Activated naive CD4-positive, alpha-beta T cell treated with anti-CD3 and anti-CD28 coated beads, Interleukin-2, amount 50 U/mL, for 16 hours (primary cell): ENCODE measurements at places on chromosomes 13 and 19.

GRCh38 chr19:48588670-48589401 lies 17.7 kb upstream of the SPACA4 start:
- peak; percentile 85 for DNase-seq

- no peak for DNase-seq
Measured at GRCh38 chr13:81396192-81396591, 1055.3 kb upstream of the SPRY2 start.

GRCh38 chr13:93900731-93901130 lies 578.8 kb downstream of the DCT start:
- no peak for DNase-seq

DNA sequence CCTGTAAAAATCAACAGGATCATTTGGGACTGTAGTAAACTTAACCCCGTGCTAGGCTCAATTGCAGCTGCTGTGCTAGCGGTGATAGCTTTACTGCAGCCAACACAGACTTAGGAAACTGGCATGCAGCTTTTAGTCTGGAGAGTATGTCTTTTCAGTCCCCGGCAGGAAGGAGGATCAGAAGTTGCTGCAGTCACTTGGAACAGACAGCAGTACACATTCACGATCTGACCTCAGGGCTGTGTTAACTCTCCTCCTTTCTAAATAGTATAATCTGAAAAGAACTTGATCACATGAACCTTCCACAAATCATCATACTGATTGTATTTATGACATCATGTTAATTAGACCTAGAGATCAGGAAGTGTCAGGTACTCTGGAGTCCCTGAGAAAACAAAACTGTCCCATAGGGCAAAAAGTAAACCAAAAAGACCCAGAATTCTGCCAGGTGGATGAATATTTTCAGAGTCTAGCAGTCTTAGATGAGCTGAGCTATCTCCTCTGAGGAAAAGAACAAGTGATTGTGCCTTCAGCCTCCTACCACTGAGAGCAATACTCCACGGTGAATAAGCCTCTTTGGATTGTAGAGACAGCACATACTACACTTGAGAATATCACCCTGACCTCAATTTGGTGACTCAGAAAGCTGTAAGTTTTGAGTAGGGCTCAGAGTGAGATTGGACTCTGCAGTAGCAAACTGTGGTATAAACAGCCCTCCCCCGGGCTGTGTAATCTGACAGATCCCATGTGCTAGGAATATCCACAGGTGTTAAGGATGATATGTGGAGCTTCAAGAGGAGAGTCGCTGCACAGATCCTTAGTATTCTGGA lies 181.0 kb upstream of the GPR12 start:
- DNase-seq: no peak

GRCh38 chr13:33838647-33839046 lies 20.7 kb downstream of the RFC3 start:
- no peak for DNase-seq

DNA sequence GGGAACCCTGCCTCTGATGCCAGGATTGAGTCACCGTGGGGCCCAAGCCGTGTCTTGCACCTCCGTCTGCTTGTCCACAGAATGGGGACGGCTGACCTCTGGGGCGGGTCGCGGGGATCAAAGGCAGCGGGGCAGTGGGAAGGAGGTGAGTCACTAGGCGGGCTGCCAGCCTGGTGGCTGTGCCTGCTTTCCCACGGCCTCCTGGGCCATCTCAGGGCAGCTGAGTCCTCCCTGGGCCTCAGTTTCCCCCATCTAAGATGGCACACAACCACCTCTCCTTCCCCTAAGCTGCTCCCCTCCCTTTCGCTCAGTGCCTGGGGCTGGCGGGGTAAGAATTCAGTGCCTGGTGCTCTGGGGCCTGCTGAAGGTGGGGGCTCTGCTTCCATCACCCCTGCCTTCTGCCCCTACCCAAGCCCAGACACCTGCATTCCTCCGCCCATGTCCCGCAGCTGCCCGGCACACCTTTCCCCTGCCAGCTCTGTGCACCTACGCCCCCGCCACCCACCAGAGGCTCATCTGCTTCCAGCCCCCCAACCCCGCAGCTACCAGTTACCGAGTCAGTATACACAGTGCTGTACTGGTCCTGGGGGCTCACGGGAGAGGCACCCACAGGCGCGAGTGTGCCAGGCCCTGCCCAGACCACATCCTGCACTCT lies 3.5 kb downstream of the MKNK2 start:
- DNase-seq: no peak

GRCh38 chr19:18504886-18505610 lies 16.8 kb downstream of the ELL start:
- DNase-seq: no peak

- no peak for DNase-seq
Measured at GRCh38 chr19:52297601-52298364, 814 bp downstream of the ZNF480 start.

- DNase-seq: peak; percentile 55
Measured at GRCh38 chr19:35718345-35719041, 690 bp downstream of the KMT2B start.

- DNase-seq: no peak
Measured at GRCh38 chr19:40157059-40157458, 34.2 kb upstream of the MAP3K10 start.

DNA sequence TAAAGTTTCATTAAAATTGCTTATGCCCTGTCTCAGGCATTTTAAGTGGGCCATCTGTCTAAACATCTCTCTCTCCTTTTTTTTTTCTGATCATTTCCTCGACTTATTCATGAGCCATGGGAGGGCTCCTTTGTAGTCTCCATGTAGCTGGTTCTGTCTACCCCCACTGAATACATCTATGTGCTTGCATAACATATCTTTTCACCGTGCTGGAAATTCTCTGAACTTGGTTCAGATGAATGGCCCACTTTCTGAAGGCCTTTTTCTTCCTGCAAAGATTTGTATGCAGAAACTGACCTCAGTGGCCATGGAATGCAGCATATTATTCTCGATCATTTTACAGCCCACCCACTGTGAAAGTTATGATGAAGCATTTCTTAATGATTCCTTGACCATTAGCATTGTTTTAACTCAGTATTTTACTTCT lies 225.3 kb downstream of the GGACT start:
- DNase-seq: no peak

GRCh38 chr13:113470073-113470472 lies 16.8 kb upstream of the ADPRHL1 start:
- no peak for DNase-seq

- DNase-seq: no peak
Measured at GRCh38 chr13:46894568-46894967, 2.3 kb downstream of the HTR2A start.

GRCh38 chr13:61880578-61881283 lies 465.1 kb upstream of the PCDH20 start:
- no peak for DNase-seq

DNA sequence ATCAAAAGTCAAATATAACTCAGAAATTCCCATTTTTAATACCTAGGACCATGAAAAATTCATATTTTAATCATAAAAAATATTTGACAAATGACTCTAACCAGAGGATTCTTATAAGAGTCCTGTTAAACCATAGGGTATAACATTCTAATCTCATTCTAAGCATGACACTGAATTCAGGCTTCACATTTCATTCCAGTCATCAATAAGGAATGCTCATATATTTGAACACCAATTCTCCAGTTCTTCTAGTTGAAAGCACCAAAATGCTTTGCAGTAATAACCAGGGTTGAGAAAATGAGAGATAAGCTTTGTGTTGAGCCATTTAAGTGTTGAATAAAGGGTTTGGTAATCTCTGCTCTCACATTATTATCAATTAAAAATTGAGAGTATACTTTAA lies 147.5 kb downstream of the VWA8 start:
- no peak for DNase-seq

DNA sequence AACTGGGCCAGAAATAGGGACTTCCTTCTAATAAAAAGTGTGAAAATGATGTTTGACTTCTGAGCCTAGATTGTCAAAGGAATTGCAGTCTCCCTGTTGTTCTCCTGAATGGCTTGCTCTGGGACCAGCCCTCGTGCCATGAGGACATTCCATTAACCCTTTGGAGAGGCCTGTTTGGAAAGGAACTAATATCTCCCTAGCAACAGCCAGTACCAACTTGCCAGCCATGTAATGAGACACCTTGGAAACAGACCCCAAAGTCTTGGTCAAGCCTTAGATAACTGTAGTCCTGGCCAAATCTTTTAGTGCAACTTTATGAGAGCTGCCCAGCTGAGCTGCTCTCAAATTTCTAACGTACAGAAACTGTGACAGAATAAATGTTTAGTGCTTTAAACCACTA lies 8.2 kb upstream of the SIAH3 start:
- DNase-seq: no peak

- peak; percentile 39 for DNase-seq
Measured at GRCh38 chr13:40666933-40667621, 636 bp upstream of the FOXO1 start.

DNA sequence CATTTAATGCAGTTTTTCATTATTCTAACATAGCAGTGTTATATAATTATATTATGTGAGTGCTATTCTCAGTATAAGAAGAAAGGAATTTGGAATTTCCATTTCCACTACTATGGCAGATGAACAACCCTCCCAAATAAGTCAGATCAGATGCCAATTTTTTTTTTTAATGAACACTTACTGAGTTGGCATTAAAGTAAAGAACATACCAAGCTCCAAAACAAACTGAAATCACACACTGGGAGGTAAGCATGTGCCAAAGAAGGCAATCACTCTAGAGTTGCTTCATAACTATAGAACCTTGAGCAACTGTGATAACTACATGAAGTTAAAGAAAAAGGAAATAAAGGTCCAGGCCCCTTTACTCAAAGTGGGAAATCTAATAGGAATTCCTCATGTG lies 90.3 kb downstream of the RNF17 start:
- no peak for DNase-seq

DNA sequence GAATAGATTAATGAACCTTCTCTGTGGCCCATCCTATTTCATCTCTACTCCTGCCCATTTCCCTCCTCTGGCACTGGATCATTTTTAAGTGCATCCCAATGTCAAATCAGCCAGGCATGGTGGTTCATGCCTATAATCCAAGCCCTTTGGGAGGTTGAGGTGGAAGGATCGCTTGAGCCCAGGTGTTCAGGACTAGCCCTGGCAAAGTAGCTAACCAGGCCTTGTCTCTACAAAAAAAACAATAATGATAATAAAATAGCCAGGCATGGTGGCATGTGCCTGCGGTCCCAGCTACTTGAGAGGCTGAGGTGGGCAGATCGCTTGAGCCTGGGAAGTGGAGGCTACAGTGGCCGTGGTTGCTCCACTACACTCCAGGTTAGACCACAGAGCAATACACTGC lies 517.0 kb downstream of the MYO16 start:
- DNase-seq: no peak

DNA sequence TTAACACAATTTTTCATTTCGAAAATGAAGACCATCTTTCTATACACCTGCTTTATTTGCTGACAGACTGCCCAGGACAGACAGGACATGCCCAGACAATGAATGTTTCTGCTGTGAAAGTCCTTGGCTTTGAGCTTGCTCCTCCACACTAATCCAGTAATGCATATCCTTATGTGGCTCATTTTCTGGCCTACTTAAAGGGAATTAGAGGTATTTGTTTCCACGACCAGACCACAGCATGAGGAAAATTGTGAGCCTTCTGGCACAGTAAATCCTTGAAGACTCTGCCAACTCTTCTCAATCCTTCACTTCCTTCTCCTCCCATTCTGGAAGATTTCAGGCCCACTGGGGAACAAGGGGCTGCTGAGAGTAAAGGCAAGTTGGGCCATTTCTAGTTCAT lies 25.7 kb downstream of the CCDC70 start:
- no peak for DNase-seq

- no peak for DNase-seq
Measured at GRCh38 chr13:45899406-45899805, 47.9 kb upstream of the SIAH3 start.

GRCh38 chr13:30872685-30873461 lies 33.2 kb upstream of the MEDAG start:
- no peak for DNase-seq

DNA sequence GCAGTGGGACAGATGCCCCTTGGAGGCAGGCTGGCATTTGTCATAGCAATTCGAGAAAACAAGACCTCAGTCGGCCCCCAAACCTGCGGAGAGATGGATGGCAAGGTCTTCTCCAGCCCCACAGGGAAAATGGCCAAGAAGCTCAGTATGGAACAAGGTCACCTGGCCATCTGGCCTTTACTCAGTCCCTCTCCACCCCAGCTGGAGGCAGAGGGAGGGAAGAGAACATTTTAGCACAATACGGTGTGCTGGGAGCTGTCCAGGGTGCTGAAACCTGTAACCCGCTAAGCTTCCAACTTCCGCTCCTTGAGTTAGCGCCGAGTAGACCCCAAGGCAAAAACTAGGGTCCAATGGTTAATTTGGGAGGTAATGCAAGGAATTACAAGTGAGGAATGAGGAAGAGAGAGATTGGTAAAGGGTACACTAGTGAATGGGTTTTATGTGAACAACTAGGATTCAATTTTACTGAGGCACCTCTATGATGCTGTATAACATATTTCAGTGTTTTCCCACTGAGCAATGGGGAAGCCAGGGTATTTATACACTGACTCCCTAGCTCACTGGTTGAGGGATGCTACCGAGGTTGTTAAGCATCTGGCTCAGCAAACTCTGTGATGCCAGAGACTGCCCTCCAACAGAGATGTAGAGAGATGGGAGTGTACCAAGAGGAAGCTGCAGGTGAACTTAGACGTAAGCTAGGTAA lies 64.3 kb downstream of the CACNA1A start:
- DNase-seq: peak; percentile 33

- no peak for DNase-seq
Measured at GRCh38 chr13:85864963-85865530, 65.8 kb upstream of the SLITRK6 start.

- no peak for DNase-seq
Measured at GRCh38 chr19:41415154-41415571, 12.0 kb downstream of the B3GNT8 start.

DNA sequence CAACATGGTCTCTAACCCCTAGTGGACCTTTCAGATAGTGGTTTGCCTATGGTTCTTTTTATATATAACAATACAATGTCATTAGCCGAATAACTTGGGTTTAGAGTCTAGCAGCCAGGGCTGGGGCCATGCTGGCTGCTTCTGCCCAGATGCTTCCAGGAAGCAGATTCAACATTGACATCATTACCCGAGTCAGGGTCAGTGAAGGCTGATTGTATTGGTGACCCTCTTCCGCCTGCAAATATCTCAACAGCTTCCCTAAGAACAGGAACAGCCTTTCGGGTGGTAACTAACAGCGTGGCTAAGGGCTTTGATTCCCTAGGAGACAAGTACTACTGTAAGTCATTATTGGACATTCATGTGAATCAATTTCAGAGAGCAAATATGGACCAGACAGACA lies 476.4 kb downstream of the UQCRFS1 start:
- no peak for DNase-seq

GRCh38 chr13:21256351-21256761 lies 79.9 kb downstream of the MRPL57 start:
- no peak for DNase-seq

- DNase-seq: no peak
Measured at GRCh38 chr13:112734696-112735547, 45.1 kb downstream of the ATP11A start.

- DNase-seq: no peak
Measured at GRCh38 chr13:109626386-109627171, 159.8 kb downstream of the IRS2 start.

DNA sequence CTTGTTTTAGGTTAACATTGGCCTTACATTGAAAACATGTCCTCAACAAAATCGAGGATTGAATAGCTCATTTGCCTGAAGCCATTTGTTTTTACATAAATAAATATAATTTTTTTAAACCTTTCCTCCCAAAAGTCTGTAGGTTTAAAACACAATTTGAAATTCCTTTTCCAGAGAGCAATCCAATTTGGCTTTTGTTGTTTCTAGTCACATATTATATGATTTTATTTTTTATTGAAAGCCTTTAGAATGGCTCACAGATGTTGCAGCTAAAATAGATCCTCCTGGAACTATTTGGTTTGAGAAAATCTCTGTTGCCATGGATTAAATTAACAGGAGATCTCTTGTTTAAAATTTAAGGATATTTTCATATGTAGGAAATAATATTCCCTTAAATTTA lies 512.6 kb downstream of the KLF5 start:
- DNase-seq: no peak
